ENCODE measurements at places on chromosomes 1 and 21.

- no peak for DNase-seq
These were observed 17.6 kb downstream of the TEX35 start for GRCh38 chr1:178530502-178530901.

- DNase-seq, result no peak
These were observed 4.2 kb upstream of the PLA2G2C start for GRCh38 chr1:20190256-20191160.

- no peak for DNase-seq
These were observed 11.4 kb upstream of the RGS16 start for GRCh38 chr1:182615468-182616129.

- DNase-seq, result no peak
These were observed 1.4 kb downstream of the MAGI3 start for GRCh38 chr1:113391649-113392271.

- no peak for DNase-seq
These were observed 2.4 kb downstream of the PDPN start for GRCh38 chr1:13586001-13586400.

GRCh38 chr1:53288790-53289429 is 39.0 kb downstream of the LRP8 start:
- no peak for DNase-seq

DNA sequence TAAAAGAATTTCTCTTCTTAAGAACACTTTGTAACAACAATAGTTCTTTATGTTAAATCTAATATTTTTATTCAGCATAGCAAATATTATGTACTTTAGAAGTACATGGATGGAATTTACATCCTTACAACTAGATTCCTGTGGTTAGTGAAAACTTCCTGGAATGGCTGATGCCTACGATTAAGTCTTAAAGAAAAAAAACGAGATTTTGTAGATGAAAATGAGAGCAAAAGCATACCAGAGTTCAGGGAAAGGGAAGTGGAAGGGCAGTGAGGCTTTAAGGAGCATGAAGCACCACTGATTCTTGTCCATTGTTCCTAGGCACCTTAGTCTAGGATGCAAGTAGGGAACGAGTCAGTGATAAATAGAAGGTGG is 26.7 kb downstream of the CFH start:
- no peak for DNase-seq

DNA sequence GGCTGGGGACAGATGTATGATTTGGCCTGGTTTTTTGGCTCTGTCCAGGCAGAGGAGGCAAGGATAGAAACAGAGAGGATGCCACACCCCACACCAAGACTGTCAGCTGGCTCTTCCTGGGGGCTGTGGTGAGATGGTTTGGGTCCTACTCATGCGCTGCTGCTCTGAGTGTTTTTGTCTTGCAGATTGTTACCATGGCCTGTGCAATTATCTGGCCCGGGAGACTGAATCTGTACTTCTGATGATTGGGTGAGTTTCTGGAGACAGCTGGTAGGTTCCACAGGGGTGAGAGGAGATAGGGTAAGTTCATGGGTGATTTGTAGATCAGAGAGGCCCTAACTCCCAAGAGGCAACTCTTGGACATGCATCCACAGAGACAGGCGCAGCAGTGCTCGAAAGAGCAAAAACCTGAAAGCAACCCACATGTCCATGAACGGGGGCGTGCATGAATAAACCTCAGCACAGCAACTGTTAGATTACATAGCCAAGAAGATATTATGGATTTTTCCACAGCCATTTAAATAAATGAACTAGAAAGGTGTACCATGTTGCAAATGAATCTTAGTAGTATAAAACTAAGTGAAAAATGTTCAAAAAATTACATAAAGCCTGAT is 17.8 kb downstream of the AADACL4 start:
- DNase-seq, result no peak

DNA sequence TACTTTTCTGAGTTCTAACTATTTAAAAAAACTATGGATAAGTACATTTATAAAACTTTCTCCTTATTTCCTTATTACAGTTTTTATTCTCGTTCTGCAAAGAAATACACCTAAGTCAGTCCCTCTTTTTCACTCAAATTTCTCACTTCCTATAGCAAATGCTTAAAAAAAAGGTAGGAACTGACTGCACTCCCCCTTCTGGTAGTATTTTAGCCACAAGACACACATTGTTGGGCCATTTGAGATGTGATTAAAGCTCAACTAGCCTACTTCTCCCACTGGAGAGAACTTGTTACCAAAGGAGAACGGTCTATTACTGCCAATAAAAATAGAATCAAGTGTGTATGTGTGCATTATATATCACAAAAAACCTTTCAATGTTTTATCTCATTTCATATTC is 521.9 kb upstream of the PRMT6 start:
- no peak for DNase-seq

DNA sequence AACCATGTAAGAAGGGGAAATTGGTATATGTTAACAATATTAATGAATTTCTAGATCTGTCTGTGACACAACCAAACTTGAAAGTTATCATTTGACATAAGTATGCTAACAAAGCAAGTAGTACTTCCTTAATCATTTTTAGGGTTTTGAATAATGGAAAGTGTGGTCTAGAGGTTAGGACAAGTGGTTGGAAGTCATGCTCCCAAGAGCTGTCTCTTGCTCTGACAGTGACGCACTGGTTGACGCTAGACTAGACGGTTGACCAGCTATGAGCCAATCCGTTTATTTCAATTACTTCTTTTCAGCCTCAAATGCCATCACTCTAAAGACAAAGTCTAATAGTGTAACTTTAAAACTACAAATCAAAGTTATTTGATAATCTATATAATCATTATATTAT is 20.7 kb upstream of the RGS1 start:
- DNase-seq, result no peak

- peak; percentile 84 for DNase-seq
These were observed 5.7 kb upstream of the PPP1R15B start for GRCh38 chr1:204417074-204417997.

DNA sequence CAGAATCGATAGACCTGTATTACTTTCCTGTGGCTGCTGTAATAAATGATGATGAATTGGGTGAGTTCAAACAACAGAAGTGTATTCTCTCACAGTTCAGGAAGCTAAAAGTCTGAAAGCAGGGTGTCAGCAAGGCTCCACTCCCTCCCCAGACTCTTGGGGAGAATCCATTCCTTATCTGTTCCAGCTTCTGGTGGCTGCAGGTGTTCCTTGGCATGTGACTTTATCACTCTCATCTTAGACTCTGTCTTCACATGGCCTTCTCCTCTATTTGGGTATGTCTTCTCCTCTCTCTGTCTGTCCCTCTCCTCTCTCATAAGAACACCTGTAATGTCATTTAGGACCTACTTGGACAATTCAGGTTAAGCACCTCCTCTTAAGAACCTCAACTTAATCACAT is 44.1 kb upstream of the SLC2A1 start:
- no peak for DNase-seq

GRCh38 chr1:181178241-181178879 is 89.9 kb downstream of the IER5 start:
- no peak for DNase-seq
